CD8-positive, alpha-beta memory T cell (primary cell): ENCODE measurements at places on chromosomes 7 and 10. TPM values are rescaled to one million over a fixed set of nuclear protein-coding genes. Genes with fewer than 3 reads are reported as not detected.
A peak's percentile ranks its signal among the peaks of the same experiment; 100 is the strongest.

DNA sequence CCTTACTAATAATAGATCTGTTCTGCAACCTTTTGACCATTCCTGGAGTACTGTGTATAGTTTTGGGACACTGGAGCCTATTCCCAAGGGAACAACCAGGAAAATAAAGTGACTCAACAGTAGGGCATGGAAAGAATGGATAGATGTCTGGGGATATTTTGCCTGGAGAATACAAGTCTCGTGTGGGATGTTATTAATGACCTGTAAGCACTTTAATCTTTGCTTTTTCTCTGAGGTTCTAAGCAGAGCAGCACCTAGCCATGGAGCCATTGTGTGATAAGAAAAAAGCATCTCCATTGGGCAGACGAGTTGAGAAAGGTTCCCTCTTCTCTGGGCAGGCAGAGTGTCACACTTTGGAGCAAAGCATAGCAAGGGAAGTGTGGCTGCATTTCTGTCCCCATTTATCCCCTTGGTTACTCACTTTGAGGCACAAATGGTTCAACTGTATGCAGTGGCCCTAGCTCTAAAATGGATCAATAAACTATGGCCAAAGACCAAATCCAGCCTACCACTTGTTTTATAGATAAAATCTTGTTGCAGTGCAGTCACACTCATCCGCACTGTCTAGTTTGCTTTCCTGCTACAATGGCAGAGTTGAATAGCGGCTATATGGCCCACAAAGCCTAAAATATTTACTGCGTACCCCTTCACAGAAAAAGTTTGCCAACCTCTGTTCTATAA lies 21.0 kb upstream of the CCDC71L start:
- no peak overlapping the region for H3K4me3 ChIP-seq
- no peaks in the 10 kb centered on the region for H3K27me3 ChIP-seq
- H3K4me1 ChIP-seq = no peaks in the 10 kb centered on the region
- H3K27ac ChIP-seq = no peak overlapping the region

The TRIM56 gene
- total RNA-seq = 29.1 TPM

DNA sequence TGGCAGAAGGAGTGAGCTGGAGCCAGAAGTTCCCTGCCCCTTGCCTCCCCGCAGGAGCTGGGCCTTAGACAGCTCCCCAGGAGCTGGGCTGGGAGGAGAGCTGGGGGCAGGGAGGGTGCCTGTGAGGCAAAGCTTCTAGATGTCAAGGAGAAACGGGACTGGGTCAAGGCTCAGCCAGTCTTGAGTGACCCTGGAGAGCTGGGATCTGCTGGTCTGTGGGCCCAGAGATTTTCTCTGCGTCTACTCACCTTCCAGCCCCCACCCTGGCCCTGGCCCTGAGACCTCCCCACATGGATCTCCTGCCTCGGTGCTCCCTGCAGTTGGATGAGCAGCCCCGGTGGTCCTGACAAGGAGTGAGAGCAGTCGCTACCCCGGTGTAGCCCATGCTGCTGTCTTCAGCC lies 20.3 kb upstream of the SHH start:
- DNase-seq = no peak
- H3K4me3 ChIP-seq = no peak overlapping the region
- no peaks in the 10 kb centered on the region for H3K27me3 ChIP-seq
- H3K36me3 ChIP-seq = no peaks in the 10 kb centered on the region
- H3K4me1 ChIP-seq = no peaks in the 10 kb centered on the region
- no peak overlapping the region for H3K27ac ChIP-seq

The ASIC3 gene
- total RNA-seq = 3.6 TPM

DNA sequence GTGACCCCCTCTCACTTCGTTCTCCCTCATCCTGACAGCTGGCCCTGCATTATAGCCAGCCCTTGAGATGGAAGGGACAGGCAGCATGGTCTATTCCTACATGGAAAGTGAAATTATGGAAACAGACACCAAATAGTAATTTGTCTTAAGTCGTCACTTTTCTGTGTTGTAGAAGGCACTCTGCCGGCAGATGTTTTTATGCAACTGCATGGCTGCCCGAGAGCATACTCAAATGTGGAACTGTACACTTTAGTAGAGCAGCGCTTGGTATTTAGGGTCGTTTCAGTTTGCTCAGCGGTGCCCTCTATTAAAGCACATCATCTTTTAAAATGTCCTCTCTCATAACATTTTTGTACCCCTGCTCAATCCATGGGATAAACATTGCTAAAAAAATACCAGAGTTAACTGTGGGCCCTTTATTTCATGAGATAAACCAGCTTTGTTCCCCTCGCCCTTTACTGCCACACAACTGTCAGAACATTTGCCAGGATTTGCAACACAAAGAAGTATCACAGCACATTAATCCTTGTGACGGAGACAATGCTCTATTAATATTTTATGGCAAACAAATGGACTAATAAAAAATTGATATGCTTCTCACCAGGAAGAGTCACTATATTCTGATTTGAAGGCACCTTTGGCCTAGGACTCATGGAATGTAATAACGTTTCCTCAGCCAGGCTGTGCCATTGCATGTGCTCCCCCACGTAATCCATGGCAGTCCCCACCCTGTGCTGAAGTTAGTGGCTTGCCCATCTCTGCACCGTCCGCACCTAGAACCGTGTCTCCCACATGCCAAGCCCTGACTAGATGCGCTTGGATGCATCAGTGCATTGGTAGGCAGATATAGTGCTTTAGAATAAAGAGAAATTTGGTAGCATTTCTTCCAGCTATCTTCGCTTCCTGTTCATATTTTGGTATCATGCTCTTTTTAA lies 221.3 kb downstream of the PAXIP1 start:
- no peaks in the 10 kb centered on the region for H3K27me3 ChIP-seq
- H3K27ac ChIP-seq = no peak overlapping the region
- H3K4me1 ChIP-seq = no peaks in the 10 kb centered on the region

The SLIT1 gene
- total RNA-seq = not detected

The SPACDR gene
- 1.7 TPM for total RNA-seq

- DNase-seq = no peak
- H3K4me1 ChIP-seq = no peaks in the 10 kb centered on the region
These were observed 1088.0 kb downstream of the SORCS1 start for GRCh38 chr10:106076496-106076895.

DNA sequence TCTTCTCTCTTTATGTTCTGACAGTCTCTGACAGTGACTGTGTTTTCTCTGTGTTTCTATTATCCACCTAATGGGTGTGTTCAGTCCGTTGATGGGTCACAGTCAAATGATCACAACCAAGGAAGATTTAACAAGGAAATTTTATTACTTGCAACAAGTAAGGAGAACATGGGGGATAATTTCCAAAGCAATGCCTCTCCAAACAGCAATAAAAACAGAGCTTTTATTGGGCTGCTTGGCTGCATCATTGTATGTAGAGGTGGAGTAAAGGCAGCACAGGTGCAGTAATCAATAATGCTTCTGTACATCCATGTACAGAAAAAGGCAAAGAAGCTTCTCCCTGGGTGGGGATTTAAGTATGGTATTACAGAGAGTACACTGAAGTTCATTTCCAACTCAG lies 1525.6 kb downstream of the REEP3 start:
- H3K27me3 ChIP-seq = no peaks in the 10 kb centered on the region
- no peak for DNase-seq
- no peaks in the 10 kb centered on the region for H3K36me3 ChIP-seq
- H3K4me3 ChIP-seq = no peak overlapping the region
- H3K4me1 ChIP-seq = no peaks in the 10 kb centered on the region
- no peak overlapping the region for H3K27ac ChIP-seq

- H3K36me3 ChIP-seq = no peaks in the 10 kb centered on the region
- H3K27me3 ChIP-seq = no peaks in the 10 kb centered on the region
- no peak overlapping the region for H3K27ac ChIP-seq
- no peak overlapping the region for H3K4me3 ChIP-seq
- H3K4me1 ChIP-seq = peaks cover 10% of the 10 kb centered on the region
These were observed 71.2 kb upstream of the FOXK1 start for GRCh38 chr7:4610768-4611467.

DNA sequence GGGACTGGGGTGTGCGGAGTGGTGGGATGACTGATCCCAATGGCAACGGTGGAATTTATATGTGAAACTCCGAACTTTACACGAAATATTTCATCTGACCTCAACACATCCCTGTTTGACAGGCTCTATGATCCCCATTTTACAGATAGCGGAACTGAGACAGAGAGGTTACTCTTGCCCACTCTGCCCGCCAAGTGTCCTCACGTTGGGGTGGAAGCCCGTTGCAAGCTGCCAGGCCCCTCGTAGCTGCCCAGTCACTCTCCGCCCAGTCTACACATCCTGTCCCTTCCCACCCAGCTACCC lies 397 bp upstream of the NFE2L3 start:
- no peaks in the 10 kb centered on the region for H3K36me3 ChIP-seq
- H3K27me3 ChIP-seq = no peaks in the 10 kb centered on the region
- H3K4me3 ChIP-seq = peak overlapping the region; percentile 71
- peaks cover 45% of the 10 kb centered on the region for H3K4me1 ChIP-seq
- H3K27ac ChIP-seq = peak overlapping the region; percentile 57

DNA sequence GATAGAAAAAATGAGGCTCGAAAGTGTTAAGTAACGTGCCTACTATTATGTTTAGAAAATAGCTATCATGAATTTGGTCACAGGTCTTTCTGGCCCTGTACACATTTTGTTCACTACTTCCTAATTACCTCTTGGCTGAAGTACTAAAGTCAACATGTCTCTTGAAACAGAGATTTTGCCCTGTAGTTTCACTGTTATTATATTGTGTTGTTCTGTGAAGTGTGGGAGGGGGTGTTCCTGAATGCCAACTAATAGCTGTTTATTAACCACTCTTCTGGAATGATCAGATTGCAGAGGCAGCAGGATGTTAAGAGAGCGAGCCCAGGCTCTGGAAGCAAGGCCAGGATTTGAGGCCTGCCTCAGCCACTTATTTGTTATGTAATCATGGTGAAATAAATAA lies 72.1 kb downstream of the RNF133 start:
- no peaks in the 10 kb centered on the region for H3K4me1 ChIP-seq
- no peak overlapping the region for H3K27ac ChIP-seq
- H3K4me3 ChIP-seq = no peak overlapping the region
- no peaks in the 10 kb centered on the region for H3K27me3 ChIP-seq

The AKR1C8 gene
- total RNA-seq = 0.20 TPM

GRCh38 chr10:29257106-29257783 lies 31.6 kb upstream of the LYZL1 start:
- H3K27me3 ChIP-seq = no peaks in the 10 kb centered on the region
- H3K27ac ChIP-seq = no peak overlapping the region
- H3K4me1 ChIP-seq = no peaks in the 10 kb centered on the region
- H3K36me3 ChIP-seq = no peaks in the 10 kb centered on the region

- no peak overlapping the region for H3K27ac ChIP-seq
- no peaks in the 10 kb centered on the region for H3K36me3 ChIP-seq
- no peak for DNase-seq
- peaks cover 40% of the 10 kb centered on the region for H3K4me1 ChIP-seq
- no peak overlapping the region for H3K4me3 ChIP-seq
These were observed 16.3 kb upstream of the ZMIZ1 start for GRCh38 chr10:79052291-79053080.

DNA sequence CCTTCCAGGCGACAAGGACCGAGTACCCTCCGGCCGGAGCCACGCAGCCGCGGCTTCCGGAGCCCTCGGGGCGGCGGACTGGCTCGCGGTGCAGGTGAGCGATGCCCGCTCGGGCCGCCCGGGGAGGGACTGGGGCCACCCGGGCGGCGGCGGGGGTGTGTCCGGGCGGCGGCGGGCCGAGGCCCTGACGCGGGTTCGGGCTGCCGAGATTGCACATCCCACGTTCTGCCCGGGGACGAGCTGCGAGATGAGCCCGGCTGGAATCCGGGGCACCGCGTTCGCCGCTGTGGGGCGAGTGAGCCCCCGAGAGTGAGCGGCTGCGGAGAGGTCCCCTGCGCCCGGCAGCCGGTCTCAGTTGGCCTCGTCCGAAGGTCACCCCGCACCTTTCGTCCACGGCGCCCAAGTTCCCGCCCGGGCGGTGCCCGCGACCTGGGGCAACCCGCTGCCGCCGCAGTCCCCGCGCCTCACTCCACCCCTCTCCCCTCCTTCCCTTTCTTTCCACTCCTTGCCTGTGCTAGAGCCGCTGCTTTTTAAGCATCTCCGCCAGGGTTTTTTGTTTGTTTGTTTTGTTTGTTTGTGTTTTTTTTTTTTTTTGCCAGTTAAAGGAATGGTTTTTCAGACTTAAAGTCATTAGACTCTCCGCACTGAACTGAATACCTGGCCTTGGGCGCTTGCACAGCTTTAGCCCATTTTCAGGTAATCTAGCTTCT lies 515 bp downstream of the RALA start:
- H3K4me1 ChIP-seq = peaks cover 53% of the 10 kb centered on the region
- peak overlapping the region; percentile 75 for H3K4me3 ChIP-seq
- H3K27me3 ChIP-seq = no peaks in the 10 kb centered on the region
- peak; percentile 17 for DNase-seq

The PPP1R17 gene
- total RNA-seq = not detected

DNA sequence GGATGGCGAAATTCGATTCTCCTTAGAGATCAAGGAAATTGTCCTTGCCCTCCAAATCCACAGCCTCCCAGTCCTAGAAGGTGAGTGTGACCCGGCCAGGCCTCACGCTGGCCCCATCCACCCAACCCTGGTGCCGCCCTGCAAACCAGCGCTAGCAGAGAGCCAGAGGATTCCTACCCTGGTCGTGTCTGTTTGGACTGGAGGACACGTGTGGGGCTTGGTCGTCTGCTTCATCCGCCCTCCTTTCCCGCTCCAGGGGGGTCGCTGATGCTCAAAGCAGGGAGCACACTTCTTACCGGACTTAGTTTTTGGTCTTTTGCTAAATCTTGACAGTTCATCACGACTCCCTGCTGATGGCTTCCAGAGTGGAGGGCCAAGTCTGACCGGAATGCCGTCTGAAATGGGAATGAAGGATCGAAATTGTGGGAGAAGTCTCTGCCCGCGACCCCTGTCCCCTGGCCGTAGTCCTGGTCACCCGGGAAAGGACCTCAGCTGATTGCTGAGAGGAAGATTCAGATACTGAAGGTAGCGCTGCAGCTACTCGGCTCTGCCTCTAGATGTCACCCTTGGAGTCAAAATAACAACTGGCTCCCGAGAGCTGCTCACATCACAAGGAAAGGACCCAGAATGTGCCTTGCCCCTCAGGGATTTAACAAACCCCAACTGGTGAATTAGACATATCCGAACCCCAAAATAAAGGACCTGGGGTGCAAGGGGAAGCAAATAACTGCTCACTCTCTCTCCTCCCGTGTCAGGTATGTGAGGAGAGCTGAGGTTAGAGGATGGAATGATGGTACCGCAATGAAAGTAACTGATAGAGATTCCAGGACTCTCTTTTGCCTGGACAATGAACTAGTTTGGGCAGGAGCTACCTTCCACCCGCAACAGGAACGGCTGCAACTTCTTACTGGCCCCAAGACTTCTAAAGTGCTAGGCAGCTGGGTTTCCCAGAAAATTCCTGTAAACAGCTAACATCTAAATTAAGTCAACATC lies 23.5 kb upstream of the ORC5 start:
- no peak overlapping the region for H3K27ac ChIP-seq
- no peaks in the 10 kb centered on the region for H3K4me1 ChIP-seq
- H3K4me3 ChIP-seq = no peak overlapping the region
